ENCODE measurements at places on chromosomes 1 and 21.

DNA sequence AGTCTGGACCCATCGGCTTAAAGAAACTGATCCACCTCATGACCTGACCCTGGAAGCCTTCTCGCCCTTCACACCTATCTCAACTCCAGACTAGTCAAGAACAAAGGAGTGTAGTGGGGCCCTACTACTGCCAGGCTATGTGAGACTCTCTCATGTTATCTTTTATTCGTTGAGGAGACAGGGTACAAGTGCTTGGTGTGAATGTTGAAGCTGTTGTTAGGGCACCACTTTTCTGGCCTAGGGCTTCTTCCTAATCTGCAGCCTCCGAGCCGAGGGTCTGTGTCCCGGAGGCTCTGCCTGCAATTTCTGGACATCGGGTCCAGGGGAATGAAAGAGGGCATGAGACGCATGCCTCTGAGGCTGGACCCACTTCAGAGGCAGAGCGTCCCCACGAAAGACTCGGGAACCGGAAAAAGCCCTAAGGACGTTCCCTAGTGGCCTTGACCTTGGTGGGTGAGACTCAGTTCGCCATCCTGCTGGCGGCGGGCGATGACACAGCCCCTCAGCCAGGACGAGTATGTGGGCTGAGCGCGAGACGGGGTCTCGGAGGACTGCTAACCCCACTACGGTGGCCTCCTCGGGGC, 671 bp downstream of the DNAJC11 start:
- DNase-seq = no peak

- DNase-seq = no peak
These were observed 88.1 kb upstream of the LRRC8D start for GRCh38 chr1:89732643-89733222.

DNA sequence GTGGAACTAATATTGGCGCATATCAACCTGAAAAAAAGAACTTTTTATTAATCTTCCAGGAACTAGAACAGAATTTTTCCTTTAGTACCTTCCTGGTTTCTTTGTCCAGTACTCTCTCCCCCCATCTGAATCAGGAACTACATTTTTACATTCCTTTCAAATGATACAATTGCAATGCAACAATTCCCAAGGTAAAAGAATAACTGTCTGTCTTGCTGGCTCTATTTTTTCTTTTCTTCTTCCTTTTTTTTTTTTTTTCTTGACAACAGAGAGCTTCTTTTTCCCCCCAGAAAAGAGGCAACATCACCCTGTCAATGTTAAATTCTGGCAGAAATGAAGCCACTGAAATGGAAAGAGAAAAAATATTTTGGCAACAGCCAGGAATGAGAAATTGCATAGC, 4.5 kb upstream of the CD101 start:
- DNase-seq = no peak

GRCh38 chr1:200139661-200140250, 112.2 kb downstream of the NR5A2 start:
- DNase-seq = no peak

GRCh38 chr1:160578525-160579191, 638 bp downstream of the CD84 start:
- no peak for DNase-seq

GRCh38 chr1:19786988-19787423, 12.7 kb downstream of the TMCO4 start:
- no peak for DNase-seq

- DNase-seq = no peak
These were observed 16.1 kb downstream of the UCHL5 start for GRCh38 chr1:193042766-193043691.

DNA sequence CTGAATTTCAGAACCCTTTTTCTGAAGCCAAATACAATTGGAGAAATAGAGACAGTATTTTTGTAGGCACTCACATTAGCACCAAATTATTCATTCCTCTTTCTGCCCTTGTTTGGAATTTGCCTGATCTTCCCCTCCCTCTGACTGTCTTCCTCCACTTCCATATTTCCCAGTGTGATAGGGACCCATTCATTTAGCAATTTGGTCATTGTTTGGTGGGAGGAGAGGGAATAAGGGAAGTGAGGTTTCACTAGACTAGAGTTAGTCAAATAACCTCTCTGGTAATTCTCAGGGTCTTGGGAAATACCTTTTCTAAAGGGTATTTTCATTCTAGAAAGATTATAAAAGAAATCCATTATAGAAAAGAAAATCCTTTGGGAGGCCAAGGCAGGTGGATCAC, 31.0 kb upstream of the MTMR11 start:
- no peak for DNase-seq

- DNase-seq = no peak
These were observed 199.7 kb downstream of the TBX15 start for GRCh38 chr1:118788463-118788862.

GRCh38 chr1:162236618-162237017, 140.0 kb downstream of the SPATA46 start:
- no peak for DNase-seq

- DNase-seq = no peak
These were observed 30.4 kb downstream of the H3-3A start for GRCh38 chr1:226092965-226093364.
